HepG2 (cell line): ENCODE measurements at places on chromosomes 5 and 9. TPM values are rescaled to one million over a fixed set of nuclear protein-coding genes. Genes with fewer than 3 reads are reported as not detected.

The IFNA13 gene
- total RNA-seq = not detected in 2 replicates

DNA sequence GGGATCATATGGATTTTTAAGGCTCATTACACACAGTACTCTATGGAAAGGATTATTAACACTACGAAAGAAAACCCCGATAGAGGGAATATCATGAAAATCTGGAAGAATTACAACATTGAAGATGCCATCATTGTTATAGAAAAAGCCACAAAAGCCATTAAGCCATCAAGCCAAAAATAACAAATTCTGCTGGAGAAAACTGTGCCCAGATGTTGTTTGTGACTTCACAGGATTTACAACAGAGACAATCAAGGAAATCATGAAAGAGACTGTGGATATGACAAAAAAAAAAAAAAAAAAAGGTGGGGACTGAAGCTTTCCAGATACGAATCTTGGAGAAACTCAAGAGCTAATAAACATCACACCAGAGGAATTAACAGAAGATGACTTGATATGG lies 433.8 kb upstream of the CDH6 start:
- no peaks in the 10 kb centered on the region for H3K27me3 ChIP-seq
- no peaks in the 10 kb centered on the region for H3K36me3 ChIP-seq
- H3K27ac ChIP-seq = no peak overlapping the region
- H3K4me1 ChIP-seq = no peaks in the 10 kb centered on the region

- no peak for DNase-seq
- H3K4me3 ChIP-seq = no peak overlapping the region
- 0 out of 3 replicates have a peak, but pooled peaks cover 6% of the 10 kb centered on the region for H3K36me3 ChIP-seq
- H3K27ac ChIP-seq = no peak overlapping the region
- no peaks in the 10 kb centered on the region for H3K27me3 ChIP-seq
These were observed 58.8 kb downstream of the SNX30 start for GRCh38 chr9:112809351-112809848.

GRCh38 chr9:104092192-104092591 lies 1.9 kb upstream of the SMC2 start:
- no peaks in the 10 kb centered on the region for H3K27me3 ChIP-seq
- DNase-seq = no peak
- H3K4me1 ChIP-seq = peaks cover 31% of the 10 kb centered on the region
- peak overlapping the region; percentile 83; the same call in 1 of the 2 replicates for H3K4me3 ChIP-seq

DNA sequence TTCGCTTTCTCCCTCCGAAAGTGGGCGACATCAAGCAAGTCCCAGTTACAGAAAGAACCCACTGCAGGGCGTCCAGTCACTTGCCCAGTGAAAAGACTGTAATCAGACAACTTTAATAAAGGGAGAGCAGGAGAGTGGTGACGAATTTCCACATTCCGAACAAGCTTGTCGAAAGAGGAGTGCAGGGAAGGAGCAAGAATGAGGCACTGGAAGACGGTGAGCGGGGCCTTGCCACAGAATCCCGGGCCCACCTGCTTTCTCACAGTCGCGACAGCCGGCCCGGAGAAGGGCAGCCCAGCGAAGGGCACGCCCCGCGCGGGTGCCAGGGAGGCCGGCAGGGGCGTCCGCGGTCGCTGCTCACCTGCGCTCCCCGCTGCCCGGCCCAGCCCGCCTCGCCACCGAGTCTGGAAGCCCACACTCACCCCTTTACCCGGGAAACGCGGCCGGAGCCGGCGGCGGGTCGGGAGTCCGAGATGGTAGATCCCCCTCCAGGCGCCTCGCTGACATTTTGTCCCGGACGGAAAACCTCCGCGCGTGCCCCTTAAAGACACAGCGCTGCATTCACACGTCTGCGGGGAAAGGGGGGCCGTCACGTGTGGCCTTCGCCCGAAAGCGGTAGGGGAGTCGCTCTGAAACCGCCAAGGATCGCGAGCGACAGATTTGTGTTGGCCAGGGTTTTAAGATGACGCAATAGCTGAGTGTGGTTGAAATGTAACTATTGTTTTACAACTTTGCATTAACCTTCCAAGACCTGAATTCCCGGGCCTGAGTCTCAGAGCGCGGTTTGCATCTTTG lies at the start of gene ZBED3:
TSS of gene ZBED3 (minus strand) at position 597 of the 795 bp plus-strand sequence. CDS start 9,407 bp downstream, outside the sequence.
- H3K27ac ChIP-seq = peak within 1 kb of the TSS; percentile 91
- H3K27me3 ChIP-seq = no peaks in the 10 kb centered on the region; the same call in 2 of the 3 replicates
- peaks cover 4% of the 10 kb centered on the region; the same call in 2 of the 3 replicates for H3K36me3 ChIP-seq
- H3K4me1 ChIP-seq = peaks cover 29% of the 10 kb centered on the region
- peak within 1 kb of the TSS; percentile 86 for H3K4me3 ChIP-seq

The FOXD4L6 gene
- total RNA-seq = 0.11 TPM in 1 of 2 replicates, not detected in the other
